ENCODE measurements at places on chromosomes 16 and 17.
A peak's percentile ranks its signal among the peaks of the same experiment; 100 is the strongest.

GRCh38 chr16:80807906-80808305, 3.5 kb upstream of the CDYL2 start:
- no peak for DNase-seq

DNA sequence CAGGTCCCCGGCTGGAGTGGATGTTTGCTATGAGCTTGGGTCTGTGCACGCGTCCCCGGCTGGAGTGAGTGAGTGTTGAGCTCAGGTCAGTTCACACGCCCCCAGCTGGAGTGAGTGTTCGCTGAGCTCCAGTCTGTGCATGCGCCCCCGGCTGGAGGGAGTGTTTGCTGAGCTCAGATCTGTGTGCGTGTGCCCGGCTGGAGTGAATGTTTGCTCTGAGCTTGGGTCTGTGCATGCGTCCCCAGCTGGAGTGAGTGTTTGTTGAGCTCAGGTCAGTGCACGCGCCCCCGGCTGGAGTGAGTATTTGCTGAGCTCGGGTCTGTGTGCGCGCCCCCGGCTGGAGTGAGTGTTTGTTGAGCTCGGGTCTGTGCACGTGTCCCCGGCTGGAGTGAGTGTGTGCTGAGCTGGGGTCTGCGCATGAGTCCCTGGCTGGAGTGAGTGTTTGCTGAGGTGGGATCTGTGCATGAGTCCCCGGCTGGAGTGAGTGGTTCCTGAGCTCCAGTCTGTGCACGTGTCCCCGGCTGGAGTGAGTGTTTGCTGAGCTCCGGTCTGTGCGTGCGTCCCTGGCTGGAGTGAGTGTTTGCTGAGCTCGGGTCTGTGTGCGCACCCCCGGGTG, 284.2 kb downstream of the SNX29 start:
- DNase-seq, result no peak

- DNase-seq, result no peak
These were observed 18.5 kb downstream of the GAA start for GRCh38 chr17:80119839-80120238.

- DNase-seq, result no peak
These were observed 27.7 kb upstream of the BCO1 start for GRCh38 chr16:81210807-81211206.

GRCh38 chr17:14790521-14790920, 474.6 kb downstream of the PMP22 start:
- DNase-seq, result no peak

- DNase-seq, result no peak
These were observed 247.9 kb upstream of the RPL38 start for GRCh38 chr17:73955616-73956015.

DNA sequence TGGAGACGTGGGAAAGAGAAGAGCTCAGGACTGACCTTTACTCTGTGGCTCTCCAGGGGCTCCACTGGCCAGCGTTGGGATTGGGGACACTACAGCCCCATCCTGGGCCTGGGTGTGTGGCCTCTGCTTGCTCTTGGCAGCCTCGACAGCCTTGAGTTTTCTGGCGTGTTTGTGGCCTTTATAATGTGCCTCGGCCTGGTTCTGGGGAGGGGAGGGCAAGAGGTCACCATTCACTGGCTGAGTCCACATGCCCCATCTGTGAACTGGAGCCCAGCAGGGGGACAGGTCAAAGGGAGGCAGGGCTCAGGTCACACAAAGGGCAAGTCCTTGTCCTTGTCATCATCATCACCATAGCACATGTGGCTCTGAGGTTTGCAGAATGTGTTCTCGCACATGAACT, 11.7 kb downstream of the NKIRAS2 start:
- DNase-seq, result no peak

DNA sequence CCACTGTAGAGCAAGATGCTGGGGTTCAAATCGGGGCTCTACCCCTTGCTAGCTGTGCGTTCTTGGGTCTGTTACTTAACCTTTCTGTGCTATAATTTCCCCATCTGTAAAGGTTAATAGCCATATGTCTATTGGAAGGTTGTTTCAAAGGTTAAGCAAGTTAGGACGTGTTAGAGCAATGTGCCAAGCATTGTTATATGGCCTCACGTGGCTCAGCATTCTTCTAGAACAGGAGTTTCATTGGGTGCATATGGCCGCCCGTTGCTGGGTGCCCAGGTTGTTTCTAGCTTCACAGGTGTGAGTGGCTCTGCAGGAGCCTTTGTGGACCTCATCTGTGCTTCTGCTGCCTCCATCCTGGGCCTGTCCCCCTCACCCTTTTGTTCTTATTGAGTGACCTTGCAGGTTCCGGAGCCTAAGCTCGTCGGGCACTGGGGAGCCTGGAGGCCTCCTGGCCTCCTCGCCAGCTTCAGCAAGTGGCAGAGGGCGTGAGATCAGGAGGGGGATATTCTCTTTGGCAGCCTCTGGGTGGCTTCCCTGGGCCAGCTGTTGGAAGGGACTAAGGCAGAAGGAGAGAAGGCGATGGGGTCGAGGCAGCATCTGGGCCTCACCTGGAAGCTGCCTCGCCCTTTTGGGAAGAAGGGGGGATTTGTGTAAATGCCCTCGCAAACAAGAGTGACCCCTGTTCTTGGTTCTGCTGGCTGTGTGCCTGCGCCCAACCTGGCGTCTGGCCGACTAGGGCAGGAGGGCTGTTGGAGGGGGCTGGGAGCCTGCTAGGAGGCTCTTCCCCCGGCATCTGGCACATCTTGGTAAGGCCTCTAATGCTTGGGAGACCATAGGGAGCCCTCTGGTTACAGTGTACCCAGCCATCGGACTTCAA, 80.2 kb upstream of the CIBAR2 start:
- no peak for DNase-seq

GRCh38 chr17:30950669-30951399, 20.0 kb upstream of the RNF135 start:
- DNase-seq, result peak; percentile 97

GRCh38 chr16:2587891-2588565, 50.2 kb downstream of the PDPK1 start:
- DNase-seq, result no peak

DNA sequence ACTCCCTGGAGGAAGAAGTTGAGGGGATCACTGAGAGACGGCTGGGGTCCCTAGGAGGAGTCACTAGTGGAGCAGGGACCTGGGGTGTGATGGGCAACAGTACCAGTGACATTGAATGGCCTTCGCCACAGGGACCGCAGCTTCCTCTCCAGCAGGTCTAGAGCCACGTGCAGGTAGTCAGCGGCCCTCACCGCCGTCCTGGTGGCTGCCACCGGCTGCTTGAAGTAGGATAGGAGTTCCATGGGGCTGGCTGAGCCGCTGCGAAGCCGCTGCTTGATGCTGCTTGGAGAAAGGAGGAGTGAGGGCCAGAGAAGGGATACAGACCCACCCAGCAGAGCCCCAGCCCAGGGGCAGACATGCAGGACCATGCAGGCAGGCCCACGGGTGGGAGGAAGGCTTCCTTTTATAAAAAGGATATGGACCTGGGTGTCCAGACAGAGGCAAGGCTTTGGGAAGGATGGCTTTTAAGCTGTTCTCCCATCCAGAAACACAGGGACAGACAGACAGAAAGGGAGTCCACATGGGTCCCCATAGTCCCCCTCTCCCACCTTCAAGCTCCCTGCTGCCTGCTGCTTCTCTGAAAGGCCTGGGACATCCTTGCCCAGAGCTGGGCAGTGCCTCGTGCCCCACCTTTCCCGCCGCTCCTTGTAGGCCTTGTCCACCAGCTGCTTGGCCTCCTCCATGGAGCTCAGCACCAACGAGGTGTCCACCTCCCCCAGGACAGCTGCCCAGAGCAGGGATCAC, 827 bp downstream of the MPO start:
- no peak for DNase-seq

DNA sequence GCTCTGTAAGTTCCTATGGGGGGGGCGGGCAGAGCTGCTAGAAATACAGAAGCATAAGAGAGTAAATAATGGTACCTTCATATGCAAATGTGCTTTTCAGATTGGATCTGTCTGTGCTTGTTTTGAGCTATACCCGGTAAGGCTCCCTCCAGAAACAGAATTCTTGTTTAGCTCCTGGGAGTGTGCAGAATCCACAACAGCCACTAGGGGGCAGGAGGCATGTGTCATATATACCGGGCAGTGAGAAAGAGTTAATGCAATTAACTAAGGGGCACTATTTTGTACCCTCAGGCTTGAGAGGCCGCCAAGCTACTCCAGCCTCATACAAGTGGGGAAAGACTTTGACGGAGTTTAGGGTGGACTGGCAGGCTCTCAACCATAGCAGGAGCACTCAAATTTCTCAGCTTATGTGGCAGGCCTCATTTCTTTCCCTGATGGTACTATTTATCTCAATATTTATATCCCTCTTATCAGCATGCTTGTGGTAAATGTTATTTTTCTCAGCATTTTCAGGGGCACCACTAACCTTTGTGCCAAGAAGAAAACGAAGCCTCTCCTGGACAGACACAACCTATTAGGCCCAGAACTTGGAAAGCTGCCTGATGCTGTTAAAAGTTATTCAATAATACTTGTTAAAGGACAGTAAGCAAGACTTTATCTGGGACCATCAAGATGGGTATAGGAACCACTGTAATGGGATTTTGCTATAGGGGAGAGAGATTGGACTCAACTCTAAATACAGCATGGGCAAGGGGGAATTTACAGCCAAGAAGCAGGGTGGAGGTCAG, 10.7 kb upstream of the CENPV start:
- DNase-seq, result peak; percentile 84

DNA sequence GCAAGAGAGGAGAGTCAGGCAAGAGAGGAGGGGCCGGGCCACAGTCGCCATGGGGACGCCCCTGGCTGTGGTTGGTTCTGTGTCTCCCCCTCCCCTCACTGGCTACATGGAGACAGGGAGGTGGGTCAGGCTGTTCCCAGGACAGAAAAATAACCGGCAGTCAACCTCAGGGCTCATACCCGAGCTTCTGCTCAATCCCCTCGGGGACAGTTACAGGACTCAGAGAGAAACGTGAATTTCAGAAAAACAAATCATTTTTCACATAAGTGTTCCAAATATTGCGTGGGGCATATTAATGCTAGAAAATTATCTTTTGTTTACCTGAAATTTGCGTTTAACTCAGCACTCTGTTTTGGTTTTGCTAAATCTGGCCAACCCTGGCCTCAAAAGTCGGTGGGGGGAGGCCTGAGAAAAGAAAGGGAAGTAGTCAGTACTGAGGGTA, 22.2 kb upstream of the CPSF4L start:
- DNase-seq, result no peak

DNA sequence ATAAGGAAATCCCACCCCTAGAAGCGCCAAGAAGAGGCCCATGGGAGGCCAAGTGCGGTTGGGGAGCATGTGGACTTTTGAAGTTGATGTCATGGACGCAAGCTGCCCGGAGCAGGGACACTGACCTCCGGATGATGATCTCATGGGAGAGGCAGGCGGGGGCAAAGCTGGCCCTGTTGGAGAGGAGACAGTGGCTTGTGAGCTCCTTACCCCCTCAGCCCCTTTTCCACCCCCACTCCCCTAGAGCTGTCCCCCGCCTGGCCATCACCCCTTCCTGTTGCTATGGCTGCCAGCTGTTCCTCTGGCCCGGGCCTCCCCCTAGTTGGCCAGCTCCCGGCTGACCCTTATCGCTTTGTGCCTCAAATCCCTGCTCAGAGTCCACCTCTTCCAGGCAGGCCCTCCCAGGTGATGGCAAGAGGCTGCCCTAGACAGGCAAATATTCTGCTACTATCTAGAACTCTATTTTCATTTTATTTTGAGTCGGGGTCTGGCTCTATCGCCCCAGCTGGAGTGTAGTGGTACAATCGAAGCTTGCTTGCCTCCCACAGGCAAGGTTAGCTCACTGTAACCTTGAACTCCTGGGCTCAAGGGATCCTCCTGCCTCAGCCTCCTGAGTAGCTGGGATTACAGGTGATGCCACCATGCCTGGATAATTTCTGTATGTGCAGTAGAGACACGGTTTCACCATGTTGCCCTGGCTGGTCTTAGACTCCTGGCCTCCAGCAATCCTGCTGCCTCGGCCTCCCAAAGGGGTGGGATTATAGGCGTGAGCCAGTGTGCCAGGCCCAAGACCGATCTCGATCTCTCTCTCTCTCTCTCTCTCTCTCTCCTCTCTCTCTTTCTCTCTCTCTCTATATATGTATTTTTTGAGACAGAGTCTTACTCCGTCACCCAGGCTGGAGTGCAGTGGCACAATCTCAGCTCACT, 6.6 kb downstream of the NOTUM start:
- DNase-seq, result no peak
